ENCODE measurements at places on chromosomes 1 and 21.

GRCh38 chr1:202075389-202075788, 47.3 kb upstream of the GPR37L1 start:
- no peak for DNase-seq

DNA sequence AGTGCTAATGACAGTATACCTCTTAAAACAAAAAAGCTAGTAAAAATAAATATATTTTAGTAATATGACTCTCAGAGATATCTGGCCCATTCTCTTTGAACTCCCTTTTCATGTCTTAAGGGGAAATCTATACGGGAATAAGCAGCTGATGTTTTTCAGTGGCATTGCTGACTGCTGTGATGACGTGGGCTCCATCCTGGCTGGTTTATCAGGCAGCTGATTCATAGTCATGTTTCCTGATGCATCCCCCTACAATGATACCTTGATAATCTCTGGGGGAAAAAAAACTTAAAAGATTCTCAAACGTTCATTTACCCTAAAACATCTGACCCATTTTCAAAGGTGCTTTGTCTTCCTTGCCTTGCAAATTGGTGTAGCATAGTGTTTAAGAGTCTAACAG, 53.8 kb downstream of the ABCA4 start:
- DNase-seq = no peak

DNA sequence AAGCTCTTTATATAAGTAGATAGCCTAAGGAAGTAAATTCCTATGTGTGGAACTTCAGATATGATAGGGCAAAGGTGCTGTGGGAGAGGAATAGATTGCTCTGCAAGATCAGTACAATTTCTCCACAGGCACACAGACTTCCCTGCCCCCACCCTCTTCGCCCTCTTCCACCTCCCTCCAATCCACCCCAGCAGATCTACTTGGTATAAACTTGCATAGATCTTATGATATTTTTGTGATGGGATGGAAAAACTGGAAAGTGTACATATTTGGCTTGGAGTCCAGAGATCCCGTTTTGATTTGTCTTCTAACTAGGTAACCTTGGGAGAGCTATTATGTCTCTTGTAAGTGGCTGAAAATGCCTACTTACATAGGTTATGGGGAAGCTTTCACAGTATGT, 586.3 kb upstream of the USP24 start:
- no peak for DNase-seq

DNA sequence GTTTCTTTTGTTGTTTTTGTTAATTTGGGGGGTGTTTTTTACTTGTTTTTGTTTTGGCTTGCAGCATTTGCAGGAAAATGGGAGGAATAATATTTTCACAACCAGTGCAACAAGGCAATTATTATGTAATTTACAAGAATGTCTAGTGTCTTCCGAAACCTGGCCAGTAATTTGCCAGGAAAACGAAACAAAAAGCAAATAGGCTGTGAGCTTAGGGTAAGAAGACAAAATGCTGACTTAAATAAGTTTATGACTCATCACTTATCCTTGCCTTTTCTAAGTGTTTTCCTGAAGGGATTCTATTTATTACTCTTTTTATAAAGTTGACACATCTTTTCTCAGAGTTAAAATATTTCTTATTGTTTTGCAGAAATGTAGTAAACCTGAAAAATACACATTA, 49.8 kb downstream of the KCNT2 start:
- DNase-seq = no peak

DNA sequence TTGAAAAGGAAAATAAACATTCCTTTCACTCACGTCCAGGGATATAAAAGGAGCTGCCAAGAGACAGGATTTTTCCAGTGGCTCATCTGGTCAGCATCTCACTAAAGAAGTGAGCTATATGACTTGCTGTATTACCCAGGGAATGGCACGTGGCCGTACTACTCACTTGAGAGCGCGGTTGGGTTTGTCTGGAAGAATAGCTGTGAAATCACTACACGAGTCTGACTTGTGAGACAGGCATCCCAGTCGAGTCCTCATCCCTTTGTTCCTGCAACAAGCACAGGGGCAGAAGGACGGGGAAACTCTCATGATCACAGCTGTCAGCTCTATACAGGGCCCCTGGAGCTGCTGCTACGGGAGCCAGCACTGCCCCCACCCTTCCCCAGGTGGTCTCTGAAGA, 17.7 kb downstream of the RGS8 start:
- DNase-seq = no peak

DNA sequence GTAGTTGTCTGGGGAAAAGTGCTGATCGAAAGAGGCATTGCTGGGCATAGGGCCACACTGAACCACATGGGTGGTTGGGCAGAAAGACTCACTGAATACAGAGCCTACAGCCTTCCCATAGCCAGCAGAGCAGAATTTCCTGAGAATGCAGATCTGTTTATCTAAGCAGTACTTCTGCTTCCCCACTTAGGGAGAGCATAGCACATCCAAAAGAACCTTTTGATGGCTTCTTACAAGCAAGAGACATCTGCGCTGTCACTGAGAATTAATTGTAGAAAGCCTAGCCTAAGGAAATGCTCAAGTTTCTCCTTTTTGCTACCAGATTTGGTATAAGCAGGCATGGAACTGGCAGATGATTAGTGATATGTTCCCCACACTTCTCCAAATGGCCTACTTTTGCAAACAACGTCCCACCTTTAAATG, 13.0 kb upstream of the KLHDC8A start:
- no peak for DNase-seq

DNA sequence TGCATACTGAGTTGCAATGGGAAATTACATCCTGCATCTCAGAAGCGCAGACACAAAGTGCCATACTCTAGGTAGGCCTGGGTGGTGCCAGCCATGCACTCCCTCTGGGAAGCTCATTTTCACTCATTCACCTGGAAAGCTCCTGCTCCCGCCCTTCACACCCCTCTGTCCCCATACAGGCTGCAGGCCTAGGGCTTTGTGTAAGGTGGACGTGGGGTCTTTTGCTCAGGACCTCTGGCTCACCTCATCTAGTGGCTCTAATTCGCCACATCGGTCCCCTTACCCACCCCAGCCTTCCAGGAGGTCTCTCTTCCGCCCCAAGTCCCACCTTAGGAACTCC, 751 bp downstream of the MRPS15 start:
- no peak for DNase-seq

DNA sequence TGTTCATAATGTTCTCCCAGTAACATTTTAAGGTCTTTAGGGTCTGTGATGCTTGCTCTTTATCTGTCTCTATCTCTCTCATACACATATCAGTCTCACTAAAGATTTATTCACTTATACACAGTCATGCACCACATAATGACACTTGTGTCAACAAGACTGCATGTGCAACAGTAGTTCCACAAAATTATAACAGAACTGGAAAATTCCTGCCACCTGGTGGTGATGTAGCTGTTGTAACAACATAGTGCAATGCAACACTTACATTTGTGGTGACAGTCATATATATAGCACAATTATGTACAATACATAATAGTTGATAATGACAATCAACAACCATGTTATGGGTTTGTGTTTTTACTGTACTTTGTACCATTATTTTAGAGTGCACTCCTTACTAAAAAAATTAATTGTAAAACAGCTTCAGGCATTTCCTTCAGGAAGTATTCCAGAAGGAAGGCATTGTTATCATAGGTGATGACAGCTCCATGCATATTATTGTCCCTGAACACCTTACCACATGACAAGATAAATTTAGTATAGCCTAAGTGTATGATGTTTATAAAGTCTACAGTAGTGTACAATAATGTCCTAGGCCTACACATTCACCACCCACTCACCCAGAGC, 8.1 kb downstream of the TDRD5 start:
- no peak for DNase-seq

DNA sequence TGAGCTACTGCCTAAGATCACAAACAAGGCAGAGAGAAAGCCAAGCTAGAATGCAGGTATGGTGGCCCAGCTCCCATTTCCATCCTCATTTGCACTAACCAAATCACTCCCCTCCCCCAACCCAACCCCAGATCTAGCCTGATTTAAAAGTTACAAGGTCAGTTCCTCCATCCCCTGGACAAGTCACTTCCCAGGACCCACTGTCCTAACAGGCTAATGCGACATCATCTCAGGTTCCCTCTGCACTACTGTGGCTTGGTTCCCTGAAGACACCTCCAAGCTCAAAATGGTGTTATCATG, 2.4 kb downstream of the F11R start:
- no peak for DNase-seq

- no peak for DNase-seq
Measured at GRCh38 chr1:223674119-223674890, 8.8 kb upstream of the CAPN8 start.

DNA sequence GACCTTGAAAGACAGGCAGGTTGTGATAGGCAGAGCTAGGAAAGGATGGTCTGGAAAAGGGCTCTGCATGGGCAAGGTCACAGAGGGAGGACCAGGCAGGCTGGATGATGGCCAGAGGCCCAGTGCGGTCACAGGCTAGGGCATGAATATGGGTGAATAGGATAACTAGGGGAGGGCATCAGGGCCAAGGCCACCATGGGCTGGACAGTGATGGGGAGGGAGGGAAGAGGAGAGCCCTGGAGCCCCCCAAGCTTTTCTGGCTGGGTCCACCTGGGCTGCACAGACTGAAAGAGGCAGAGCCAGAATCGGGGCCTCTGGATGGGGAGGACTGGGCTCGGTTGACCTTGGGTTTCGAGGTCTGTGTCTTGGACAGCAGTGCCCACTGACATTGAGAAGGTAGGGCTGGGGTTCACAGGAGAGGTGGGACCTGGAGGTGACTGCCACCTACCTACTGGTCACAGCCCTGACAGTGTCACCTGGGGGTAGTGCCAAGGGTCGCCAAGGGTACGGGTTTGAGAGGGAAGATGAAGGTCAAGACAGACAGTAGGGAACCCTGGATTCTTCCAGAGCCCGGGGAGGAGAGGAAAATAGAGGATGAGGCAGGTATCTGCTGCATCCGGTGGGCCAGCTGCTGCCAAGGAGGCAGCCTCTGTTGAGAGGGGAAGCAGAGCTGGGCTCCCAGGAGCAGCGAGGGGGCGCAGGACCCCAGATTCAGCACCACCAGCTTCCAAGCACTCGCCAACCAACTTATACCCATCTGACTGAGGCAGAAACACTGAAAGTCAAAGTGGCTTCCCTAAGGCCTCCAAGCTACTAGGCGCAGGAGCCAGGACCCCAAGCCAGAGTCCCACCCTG, 6.1 kb upstream of the NPHP4 start:
- no peak for DNase-seq

DNA sequence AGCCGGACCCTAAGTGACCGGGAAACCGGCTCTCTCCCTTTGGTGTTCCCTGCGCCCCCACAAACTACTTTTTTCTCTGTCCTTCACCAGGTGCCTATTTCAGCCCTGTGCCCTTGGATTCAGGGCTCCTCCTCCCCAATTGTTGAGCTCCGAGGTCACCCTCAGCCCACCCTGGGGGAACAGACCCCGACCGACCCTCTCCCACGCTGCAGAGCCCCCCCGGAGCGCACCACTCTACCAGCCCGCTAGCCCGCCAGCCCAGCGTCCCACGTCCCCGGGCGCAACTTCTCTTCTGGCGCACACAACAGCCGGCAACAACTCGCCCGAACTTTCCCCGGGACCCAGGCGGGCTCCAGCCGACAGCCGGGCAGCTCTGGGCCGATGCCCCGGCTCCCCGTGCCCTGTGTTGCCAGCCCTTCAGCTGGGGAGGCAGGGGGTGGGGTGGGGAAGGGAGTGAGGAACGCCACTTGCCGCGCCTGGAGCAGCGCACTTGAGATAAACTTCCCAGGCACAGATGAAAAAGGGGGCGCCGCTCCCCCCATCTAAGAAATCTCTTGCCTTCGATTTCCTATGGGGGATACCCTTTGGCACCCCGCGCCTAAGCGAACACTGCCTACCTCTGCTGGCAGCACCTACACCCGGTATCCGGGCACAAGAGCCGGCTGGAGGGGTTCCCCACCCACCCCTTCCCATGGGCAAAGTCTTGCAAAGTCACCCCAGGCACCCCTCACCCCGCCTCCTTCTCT, 997 bp downstream of the CASZ1 start:
- DNase-seq = no peak

DNA sequence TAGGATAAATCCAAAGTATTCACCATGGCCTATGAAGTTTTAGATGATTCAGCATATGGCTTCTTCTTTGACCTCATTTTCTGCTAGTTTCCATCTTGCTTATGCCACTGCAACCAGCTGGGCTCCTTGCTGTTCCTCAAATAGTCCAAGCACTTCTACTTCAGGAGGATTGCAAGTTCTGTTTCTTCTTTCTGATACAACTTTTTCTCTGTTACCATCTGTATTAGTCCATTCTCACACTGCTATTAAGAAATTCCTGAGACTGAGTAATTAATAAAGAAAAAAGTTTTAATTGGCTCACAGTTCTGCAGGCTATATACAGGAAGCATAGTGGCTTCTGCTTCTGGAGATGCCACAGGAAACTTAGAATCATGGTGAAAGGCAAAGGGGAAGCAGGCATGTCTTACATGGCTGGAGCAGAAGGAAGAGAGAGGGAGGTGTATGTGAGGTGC, 20.3 kb downstream of the PTGS2 start:
- no peak for DNase-seq

- DNase-seq = no peak
Measured at GRCh38 chr1:81715391-81715790, 85.3 kb upstream of the ADGRL2 start.

- DNase-seq = no peak
Measured at GRCh38 chr1:180630408-180631193, 1.2 kb upstream of the XPR1 start.

DNA sequence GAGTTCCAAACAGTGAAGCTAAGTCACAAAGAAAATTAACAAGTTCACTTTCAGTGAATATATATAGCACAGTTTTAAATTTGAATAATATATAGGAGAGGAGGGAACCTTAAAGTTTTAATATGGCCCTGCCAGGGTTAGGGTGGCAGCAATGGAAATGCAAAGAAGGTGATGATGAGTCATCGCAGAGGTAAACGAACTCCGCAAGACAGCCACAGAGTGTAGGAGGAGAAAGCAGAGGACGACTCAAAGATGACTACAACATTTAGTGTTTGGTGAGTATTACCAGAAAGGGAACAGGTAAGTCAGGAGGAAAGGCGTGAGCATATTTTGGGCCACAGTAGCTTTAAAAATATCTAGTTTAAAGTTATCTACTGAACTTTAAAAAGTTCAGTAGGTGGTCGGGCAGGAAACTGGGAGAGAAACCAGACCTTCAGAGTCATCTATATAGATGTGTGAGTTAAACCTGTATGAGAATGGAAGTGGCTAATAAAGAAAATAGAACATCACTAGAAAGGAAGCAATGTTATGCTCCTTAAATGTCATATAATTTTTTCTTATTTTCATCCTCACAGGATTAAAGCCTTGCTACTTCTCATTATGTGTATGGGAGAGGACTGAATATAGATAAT, 75.7 kb downstream of the UCHL5 start:
- DNase-seq = no peak

- DNase-seq = no peak
Measured at GRCh38 chr1:222543817-222544216, 4.1 kb downstream of the HHIPL2 start.

DNA sequence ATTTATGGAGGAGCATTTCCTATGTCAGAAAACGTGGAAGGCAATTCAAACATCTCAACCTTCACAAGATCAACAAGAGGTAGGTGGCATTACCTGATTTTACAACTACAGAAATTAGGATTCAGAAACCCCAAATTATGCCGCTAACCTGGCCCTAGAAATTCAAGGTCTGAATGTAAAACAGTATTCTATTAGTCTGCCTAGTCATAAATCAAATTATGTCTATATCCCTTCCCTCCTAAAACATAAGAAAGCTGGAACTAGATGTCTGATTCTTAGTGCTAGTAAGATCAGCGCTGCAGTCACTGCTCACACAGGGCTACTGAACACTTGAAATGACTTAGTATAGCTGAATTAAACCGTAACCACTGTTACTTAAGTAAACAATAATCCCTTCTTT, 1.4 kb downstream of the TOMM20 start:
- DNase-seq = no peak
